ENCODE measurements at places on chromosomes 7 and 10. TPM values are rescaled to one million over a fixed set of nuclear protein-coding genes. Genes with fewer than 3 reads are reported as not detected.

DNA sequence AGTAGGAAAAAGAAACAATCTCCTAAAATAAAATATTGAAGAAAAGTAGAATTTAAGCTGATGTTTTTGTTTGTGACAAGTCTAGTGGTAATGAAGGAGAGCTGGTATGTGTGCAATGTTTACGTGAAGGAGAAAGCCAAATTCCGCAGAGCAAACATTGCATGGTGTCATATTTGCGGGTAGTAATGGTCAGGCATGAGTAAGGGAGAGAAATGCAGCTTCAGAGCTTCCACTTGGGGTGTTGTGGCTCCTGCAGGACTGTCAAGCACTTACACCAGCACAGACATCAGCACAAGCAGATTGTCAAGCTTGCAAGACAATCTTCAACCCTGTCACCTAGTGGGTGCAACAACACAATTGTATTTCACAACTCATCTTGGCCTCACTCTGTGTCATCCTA, 136.5 kb upstream of the ETV1 start:
- no peaks in the 10 kb centered on the region for H3K36me3 ChIP-seq
- H3K27me3 ChIP-seq = no peaks in the 10 kb centered on the region
- no peak overlapping the region for H3K27ac ChIP-seq
- H3K4me3 ChIP-seq = no peak overlapping the region
- peak; percentile 15 for DNase-seq
- no peaks in the 10 kb centered on the region for H3K4me1 ChIP-seq

DNA sequence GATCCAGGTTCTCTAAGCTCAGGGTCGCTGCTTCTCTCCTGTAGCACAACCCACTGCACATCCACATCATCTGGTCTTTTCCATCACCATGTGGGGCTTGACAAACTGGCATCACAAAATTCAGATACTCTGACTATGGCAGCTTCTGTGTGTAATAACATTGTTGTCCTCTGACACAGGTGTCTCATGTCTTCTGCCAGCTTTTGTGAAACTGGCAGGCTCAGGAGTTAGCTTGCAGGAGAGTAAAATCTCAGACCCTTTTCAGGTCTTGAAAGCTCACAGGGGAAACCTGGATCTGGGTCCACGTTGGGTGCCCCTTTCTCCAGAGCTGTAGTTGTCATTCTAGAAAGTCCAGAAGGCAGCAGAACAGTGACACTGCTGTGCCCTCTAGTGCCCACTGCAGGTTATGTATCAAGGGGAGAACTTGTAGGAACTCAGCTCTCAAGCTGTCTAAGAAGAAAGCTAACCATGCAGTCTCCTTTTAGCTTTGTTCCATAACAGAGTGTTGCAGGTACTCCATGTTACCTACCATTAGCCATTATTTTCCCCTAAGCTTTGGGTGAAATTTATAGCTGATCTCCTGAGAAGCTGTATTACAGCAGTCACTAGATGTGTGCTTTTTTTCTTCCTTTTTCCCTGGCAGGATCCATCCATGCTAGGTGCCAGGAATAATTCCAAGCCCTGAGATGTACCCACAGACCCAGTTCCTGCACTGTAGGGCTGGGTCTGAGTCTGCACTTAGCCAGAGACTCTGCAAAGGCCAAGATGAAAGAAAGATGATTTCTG, 102.7 kb downstream of the ZNF248 start:
- no peaks in the 10 kb centered on the region for H3K4me1 ChIP-seq
- no peak overlapping the region for H3K27ac ChIP-seq
- H3K4me3 ChIP-seq = no peak overlapping the region

- H3K27me3 ChIP-seq = no peaks in the 10 kb centered on the region
- H3K4me1 ChIP-seq = no peaks in the 10 kb centered on the region
- DNase-seq = no peak
- H3K36me3 ChIP-seq = no peaks in the 10 kb centered on the region
- H3K4me3 ChIP-seq = no peak overlapping the region
- H3K27ac ChIP-seq = no peak overlapping the region
Observed at GRCh38 chr10:15158448-15158847, 10.0 kb downstream of the NMT2 start.

Gene PRR15
- total RNA-seq = not detected

Gene ASB10
- total RNA-seq = not detected
